ENCODE measurements at places on chromosomes 6 and 20. TPM values are rescaled to one million over a fixed set of nuclear protein-coding genes. Genes with fewer than 3 reads are reported as not detected.

PPP1R3G gene
- polyA plus RNA-seq = 1.7 TPM

OTOR gene
- polyA plus RNA-seq = 0.09 TPM

THBD gene
- 7.9 TPM for polyA plus RNA-seq

GRCh38 chr6:109292420-109292819 lies 89.8 kb downstream of the CD164 start:
- DNase-seq = no peak
